Suprapubic skin (tissue), 4 donors: ENCODE measurements at places on chromosomes 12 and 14. TPM values are rescaled to one million over a fixed set of nuclear protein-coding genes. Genes with fewer than 3 reads are reported as not detected.

STK38L gene
- total RNA-seq: 17.9 TPM

BDKRB2 gene
- total RNA-seq: 14.4 TPM

SIX6 gene
- not detected for total RNA-seq

FSCB gene
- not detected for total RNA-seq

PRKAG1 gene
- 47.4 TPM for total RNA-seq

SMOC1 gene
- 0.72 TPM for total RNA-seq

APOF gene
- not detected for total RNA-seq

GPRC5D gene
- total RNA-seq: 13.4 TPM

ANKS1B gene
- 8.7 TPM for total RNA-seq

IL26 gene
- total RNA-seq: not detected
